ENCODE measurements at places on chromosomes 7 and 10. TPM values are rescaled to one million over a fixed set of nuclear protein-coding genes. Genes with fewer than 3 reads are reported as not detected.
A peak's percentile ranks its signal among the peaks of the same experiment; 100 is the strongest.

GRCh38 chr7:111438369-111439289, 123.7 kb downstream of the IMMP2L start:
- H3K4me3 ChIP-seq: no peak overlapping the region
- no peaks in the 10 kb centered on the region for H3K27me3 ChIP-seq
- H3K4me1 ChIP-seq: peaks cover 6% of the 10 kb centered on the region
- DNase-seq: peak; percentile 52
- H3K27ac ChIP-seq: no peak overlapping the region
- H3K36me3 ChIP-seq: no peaks in the 10 kb centered on the region

GRCh38 chr7:94514140-94514889, 4.7 kb downstream of the CASD1 start:
- H3K4me1 ChIP-seq: peaks cover 20% of the 10 kb centered on the region
- H3K27me3 ChIP-seq: no peaks in the 10 kb centered on the region
- H3K4me3 ChIP-seq: no peak overlapping the region
- no peaks in the 10 kb centered on the region for H3K36me3 ChIP-seq

- peak; percentile 30 for DNase-seq
- H3K36me3 ChIP-seq: no peaks in the 10 kb centered on the region
- no peaks in the 10 kb centered on the region for H3K27me3 ChIP-seq
- peaks cover 27% of the 10 kb centered on the region for H3K4me1 ChIP-seq
- no peak overlapping the region for H3K4me3 ChIP-seq
- no peak overlapping the region for H3K27ac ChIP-seq
Measured at GRCh38 chr7:51251290-51251689, 65.3 kb downstream of the COBL start.

The CLRN3 gene
- not detected for total RNA-seq

The AKR1E2 gene
- not detected for total RNA-seq

DNA sequence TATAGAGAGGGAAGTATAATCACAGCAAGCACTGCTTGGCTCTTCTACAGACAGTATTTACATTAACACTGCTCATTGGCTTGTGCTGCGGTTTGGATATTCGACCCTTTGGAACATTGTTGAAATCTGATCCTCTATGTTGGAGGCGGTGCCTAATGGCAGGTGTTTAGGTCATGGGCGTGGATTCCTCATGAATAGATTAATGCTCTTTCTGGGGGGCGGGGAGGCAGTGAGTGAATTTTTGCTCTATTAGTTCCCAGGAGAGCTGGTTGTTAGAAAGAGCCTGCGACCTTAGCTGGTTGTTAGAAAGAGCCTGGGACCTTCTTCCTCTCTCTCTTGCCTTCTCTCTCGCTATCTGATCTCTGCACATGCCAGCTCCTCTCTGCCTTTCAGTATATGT, 77.3 kb upstream of the SVIL start:
- DNase-seq: peak; percentile 49
- no peak overlapping the region for H3K4me3 ChIP-seq
- no peaks in the 10 kb centered on the region for H3K27me3 ChIP-seq
- peaks cover 27% of the 10 kb centered on the region for H3K4me1 ChIP-seq

- H3K27ac ChIP-seq: peak overlapping the region; percentile 99
- no peaks in the 10 kb centered on the region for H3K27me3 ChIP-seq
- peaks cover 9% of the 10 kb centered on the region for H3K36me3 ChIP-seq
- DNase-seq: no peak
- H3K4me3 ChIP-seq: peak overlapping the region; percentile 63
- H3K4me1 ChIP-seq: peaks cover 44% of the 10 kb centered on the region
Measured at GRCh38 chr7:55087521-55087961, 68.7 kb downstream of the EGFR start.

GRCh38 chr10:18658271-18659124, 733 bp upstream of the ARL5B start:
- peak overlapping the region; percentile 79 for H3K4me3 ChIP-seq
- no peaks in the 10 kb centered on the region for H3K36me3 ChIP-seq
- H3K27ac ChIP-seq: peak overlapping the region; percentile 79
- H3K4me1 ChIP-seq: peaks cover 18% of the 10 kb centered on the region

The FAM221A gene
- total RNA-seq: 5.6 TPM

DNA sequence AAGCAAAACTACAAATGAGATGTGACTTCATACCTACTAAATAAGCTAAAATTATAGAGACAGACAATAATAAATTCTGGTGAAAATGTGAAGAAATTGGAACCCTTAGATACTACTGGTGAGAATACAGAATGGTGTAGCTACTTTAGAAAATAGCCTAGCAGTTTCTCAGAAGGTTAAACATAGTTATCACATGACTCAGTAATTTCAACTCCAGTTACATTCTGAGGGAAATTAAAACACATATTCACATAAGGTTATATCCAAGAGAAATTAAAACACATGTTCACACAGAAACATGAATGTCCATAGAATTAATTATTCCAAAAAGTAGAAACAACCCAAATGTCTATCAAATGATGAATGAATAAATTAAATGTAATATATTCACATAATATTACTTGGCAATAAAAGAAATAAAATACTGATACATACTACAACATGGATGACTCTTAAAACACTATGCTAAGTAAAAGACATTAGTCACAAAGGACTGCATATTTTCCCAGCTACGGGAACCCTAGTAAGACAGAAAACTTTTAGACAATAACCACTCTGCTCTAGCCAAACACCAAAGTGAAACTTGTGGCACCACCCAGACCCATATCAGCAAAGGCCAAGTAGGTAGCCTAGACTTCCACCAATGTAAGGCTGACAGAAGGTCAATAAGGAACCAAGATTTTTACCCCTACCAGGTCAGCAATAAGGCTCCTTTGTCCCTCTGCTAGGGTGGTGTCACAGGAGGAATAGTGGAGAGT, 25.1 kb downstream of the SLC25A40 start:
- no peaks in the 10 kb centered on the region for H3K27me3 ChIP-seq
- H3K4me1 ChIP-seq: peaks cover 4% of the 10 kb centered on the region
- DNase-seq: no peak

GRCh38 chr10:72164617-72165016, 51.2 kb upstream of the ANAPC16 start:
- no peak overlapping the region for H3K27ac ChIP-seq
- DNase-seq: no peak
- H3K27me3 ChIP-seq: no peaks in the 10 kb centered on the region
- no peaks in the 10 kb centered on the region for H3K36me3 ChIP-seq
- H3K4me3 ChIP-seq: no peak overlapping the region

DNA sequence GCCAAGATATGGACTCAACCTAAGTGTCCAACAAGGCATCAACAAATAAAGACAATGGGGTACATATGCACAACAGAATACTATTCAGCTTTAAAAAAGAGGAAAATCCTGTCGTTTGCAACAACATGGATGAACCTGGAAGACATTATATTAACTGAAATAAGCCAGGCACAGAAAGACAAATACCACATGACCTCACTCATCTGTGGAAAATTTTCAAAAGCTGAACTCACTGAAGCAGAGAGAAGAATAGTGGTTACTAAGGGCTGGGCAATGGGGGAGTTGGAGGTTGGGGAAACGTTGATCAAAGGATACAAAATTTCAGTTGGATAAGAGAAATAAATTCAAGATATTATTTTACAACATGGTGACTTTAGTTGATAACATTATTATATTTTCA, 221.4 kb upstream of the PITRM1 start:
- no peak overlapping the region for H3K27ac ChIP-seq
- no peak overlapping the region for H3K4me3 ChIP-seq

DNA sequence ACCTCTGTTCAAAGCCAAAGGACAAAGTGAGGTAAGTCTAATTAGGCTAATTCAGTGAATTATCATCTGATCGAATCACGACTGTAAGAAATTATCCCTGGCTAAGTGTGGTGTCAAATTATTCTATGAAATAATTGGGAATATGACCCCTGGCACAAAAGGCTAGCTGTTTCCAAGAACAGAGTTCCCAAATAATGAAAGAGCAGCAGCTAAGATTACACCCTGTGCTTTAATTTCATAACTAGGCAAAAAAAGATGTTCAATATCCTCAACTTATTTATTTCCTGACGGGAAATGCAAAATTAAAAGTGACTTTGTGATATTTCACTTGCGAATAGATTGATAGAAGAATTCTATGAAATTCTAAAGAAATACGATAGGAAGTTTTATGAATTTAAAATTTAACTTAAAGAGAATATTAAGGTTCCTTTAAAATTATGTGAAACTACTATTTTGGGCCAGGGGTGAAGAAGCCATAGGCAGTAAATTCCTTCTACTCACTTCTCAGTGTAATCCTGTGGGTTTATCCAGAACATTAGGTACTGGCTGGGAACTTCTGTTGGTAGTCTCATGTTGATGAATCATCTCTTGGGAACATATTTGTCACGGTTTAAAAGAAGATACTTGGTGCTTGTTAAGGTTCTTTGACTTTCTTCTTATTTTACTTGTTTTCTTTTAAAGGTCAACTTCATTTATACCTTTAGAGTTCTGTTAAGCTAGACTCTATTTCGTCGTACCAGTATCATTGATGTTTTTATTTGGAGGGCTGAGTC, 148.5 kb downstream of the POLR1F start:
- peak; percentile 64 for DNase-seq
- H3K27me3 ChIP-seq: no peaks in the 10 kb centered on the region
- peak overlapping the region; percentile 36 for H3K27ac ChIP-seq
- H3K4me1 ChIP-seq: peaks cover 30% of the 10 kb centered on the region

The TRIM50 gene
- not detected for total RNA-seq

The SEMA3E gene
- 5.9 TPM for total RNA-seq

GRCh38 chr10:132077091-132077490, 11.3 kb downstream of the JAKMIP3 start:
- H3K4me1 ChIP-seq: no peaks in the 10 kb centered on the region
- H3K36me3 ChIP-seq: no peaks in the 10 kb centered on the region
- no peak overlapping the region for H3K27ac ChIP-seq
- no peak overlapping the region for H3K4me3 ChIP-seq
- H3K27me3 ChIP-seq: no peaks in the 10 kb centered on the region

DNA sequence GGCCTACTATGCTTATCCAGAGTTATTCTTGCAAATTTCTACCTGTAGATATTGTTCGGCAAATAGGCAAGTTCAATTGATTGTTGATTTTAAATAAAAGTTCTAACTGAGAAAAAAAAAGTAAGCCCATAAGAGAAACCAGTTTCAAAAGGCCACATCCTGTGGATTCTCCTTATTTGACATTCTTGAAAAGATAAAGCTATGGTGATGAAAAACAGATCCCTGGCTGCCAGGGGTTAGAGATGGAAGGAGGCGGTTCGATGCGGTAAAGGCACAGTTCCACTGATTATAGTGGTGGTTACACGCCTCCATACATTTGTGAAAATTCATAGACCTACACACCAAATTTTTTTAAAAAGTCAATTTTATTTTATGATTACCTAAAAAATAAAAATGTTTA, 347.8 kb downstream of the KCNMA1 start:
- H3K36me3 ChIP-seq: no peaks in the 10 kb centered on the region
- H3K4me1 ChIP-seq: peaks cover 60% of the 10 kb centered on the region
- H3K4me3 ChIP-seq: no peak overlapping the region
- DNase-seq: no peak
- H3K27ac ChIP-seq: no peak overlapping the region
- no peaks in the 10 kb centered on the region for H3K27me3 ChIP-seq

The GDF2 gene
- total RNA-seq: not detected

The ZPBP gene
- total RNA-seq: not detected

The OR2A1 gene
- not detected for total RNA-seq

The SPDYE1 gene
- not detected for total RNA-seq

DNA sequence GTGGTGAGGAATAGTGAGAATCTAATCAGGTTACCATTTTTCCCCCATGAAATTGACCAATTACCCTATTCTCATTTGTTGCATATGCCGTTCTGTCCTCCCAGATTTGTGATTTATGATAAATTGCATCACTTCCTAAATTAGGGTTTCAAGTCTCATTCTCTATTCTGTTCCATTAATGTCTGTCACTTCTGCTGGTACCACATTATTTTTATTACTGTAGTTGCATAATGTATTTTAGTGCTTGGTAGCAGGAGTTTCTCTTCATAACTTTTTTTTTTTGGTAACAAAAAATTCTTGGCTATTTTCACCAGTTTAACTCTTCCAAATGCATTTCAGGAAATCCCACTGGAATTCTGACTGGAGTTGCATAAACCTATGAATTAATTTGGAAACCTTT, 44.0 kb upstream of the FAM133B start:
- no peak for DNase-seq
- peak overlapping the region; percentile 73 for H3K27ac ChIP-seq
- H3K4me3 ChIP-seq: no peak overlapping the region
- H3K27me3 ChIP-seq: no peaks in the 10 kb centered on the region
- peaks cover 44% of the 10 kb centered on the region for H3K4me1 ChIP-seq

GRCh38 chr7:1693991-1694524, 24.0 kb downstream of the ELFN1 start:
- H3K36me3 ChIP-seq: no peaks in the 10 kb centered on the region
- peaks cover 71% of the 10 kb centered on the region for H3K27me3 ChIP-seq
- peak; percentile 18 for DNase-seq
- no peaks in the 10 kb centered on the region for H3K4me1 ChIP-seq
- H3K27ac ChIP-seq: no peak overlapping the region
- H3K4me3 ChIP-seq: no peak overlapping the region

GRCh38 chr7:1987084-1987535, 245.6 kb downstream of the MAD1L1 start:
- no peak for DNase-seq
- no peaks in the 10 kb centered on the region for H3K36me3 ChIP-seq
- no peak overlapping the region for H3K27ac ChIP-seq
- no peaks in the 10 kb centered on the region for H3K4me1 ChIP-seq
- H3K27me3 ChIP-seq: no peaks in the 10 kb centered on the region
- H3K4me3 ChIP-seq: no peak overlapping the region

DNA sequence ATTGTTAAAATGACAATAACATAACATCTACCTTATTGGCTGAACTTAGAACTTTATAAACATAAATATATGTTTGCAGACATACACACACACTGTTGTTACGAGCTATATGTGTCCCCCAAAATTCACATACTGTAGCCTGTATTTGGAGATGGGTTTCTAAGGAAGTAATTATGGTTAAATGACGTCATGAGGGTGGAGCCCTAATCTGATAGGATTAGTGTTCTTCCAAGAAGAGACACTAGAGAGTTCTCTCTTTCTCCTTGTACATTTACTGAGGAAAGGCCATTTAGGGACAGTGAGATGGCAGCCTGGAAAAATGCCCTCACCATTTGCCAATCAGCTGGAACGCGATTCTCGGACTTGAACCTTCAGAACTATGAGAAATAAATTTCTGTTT, 211.7 kb downstream of the SUGCT start:
- no peaks in the 10 kb centered on the region for H3K4me1 ChIP-seq
- no peaks in the 10 kb centered on the region for H3K27me3 ChIP-seq
- no peak overlapping the region for H3K27ac ChIP-seq
- H3K36me3 ChIP-seq: no peaks in the 10 kb centered on the region
- no peak overlapping the region for H3K4me3 ChIP-seq

GRCh38 chr10:61733358-61733940, 70.7 kb downstream of the CABCOCO1 start:
- no peak overlapping the region for H3K4me3 ChIP-seq
- H3K27ac ChIP-seq: no peak overlapping the region
- 0 out of 2 replicates have a peak, but pooled peaks cover 7% of the 10 kb centered on the region for H3K27me3 ChIP-seq
- H3K36me3 ChIP-seq: no peaks in the 10 kb centered on the region
- no peaks in the 10 kb centered on the region for H3K4me1 ChIP-seq

The IMPDH1 gene
- 128 TPM for total RNA-seq

The DYNC1I1 gene
- 6.5 TPM for total RNA-seq

DNA sequence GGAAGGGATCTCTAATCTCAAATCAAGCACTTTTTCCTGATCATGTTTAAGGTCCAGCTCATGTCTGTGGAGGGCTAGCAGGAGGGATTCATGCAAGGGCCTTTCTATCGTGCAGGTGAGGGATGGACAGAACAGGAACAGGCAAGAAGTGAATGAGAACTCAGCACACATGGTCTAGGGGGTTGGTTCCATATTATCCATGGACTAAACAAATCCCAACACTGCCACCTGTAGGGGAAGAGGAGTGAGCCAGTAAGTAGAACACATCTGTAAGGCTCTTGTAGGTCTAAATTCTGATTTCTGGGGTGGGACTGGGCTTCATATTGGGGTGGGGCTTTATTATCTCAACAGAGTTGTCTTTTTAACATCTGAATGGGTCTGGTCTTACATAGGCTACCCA, 138.0 kb upstream of the TARP start:
- H3K27ac ChIP-seq: no peak overlapping the region
- no peak overlapping the region for H3K4me3 ChIP-seq
- no peaks in the 10 kb centered on the region for H3K27me3 ChIP-seq
- DNase-seq: peak; percentile 32
